ENCODE measurements at places on chromosomes 2 and 18.

GRCh38 chr2:54065411-54065810, 50.0 kb upstream of the ACYP2 start:
- DNase-seq, result peak; percentile 80

GRCh38 chr2:47265158-47265557, 110.0 kb upstream of the STPG4 start:
- DNase-seq, result no peak

- DNase-seq, result no peak
Observed at GRCh38 chr2:112134120-112134519, 4.1 kb upstream of the FBLN7 start.

DNA sequence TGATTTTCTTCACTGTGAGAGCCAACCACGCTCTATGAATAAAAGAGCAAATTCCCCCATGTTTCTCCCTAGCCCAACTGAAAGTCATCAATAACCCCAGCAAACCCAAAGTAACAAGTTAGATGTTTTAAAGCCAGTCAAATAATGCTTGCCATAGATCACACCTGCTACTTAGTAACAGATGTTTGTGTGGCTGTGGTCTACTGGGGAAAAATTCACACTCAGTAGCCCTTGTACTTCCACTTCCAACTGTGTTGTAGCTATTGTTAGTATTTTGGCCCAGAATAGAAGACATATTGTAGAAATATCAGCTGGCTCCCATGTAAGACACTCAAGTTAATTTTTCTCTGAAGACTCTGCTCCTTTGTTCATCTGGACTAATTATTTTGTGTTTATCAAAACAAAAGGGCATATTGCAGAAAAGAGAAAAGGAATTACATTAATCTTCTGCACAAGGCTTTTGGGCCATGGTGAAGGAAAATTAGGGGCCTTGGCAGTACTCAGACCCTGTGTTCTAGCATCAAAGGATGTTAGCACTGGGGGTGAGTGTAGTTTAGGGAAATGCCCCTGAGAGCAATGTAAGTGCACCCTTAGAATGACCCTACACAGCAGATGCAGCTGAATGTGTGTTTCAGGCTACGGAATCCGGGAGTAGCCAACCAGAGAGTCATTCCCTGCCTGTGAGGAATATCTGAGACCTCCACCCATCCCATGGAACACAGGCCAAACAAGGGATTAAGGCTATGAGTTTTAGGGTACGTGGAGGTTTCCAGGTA, 521.9 kb downstream of the EPHA4 start:
- no peak for DNase-seq

GRCh38 chr18:59114160-59114559, 25.5 kb upstream of the SEC11C start:
- no peak for DNase-seq

- DNase-seq, result no peak
Observed at GRCh38 chr2:196149948-196150347, 21.4 kb downstream of the STK17B start.

- no peak for DNase-seq
Observed at GRCh38 chr2:201130524-201131186, 14.7 kb downstream of the CFLAR start.

DNA sequence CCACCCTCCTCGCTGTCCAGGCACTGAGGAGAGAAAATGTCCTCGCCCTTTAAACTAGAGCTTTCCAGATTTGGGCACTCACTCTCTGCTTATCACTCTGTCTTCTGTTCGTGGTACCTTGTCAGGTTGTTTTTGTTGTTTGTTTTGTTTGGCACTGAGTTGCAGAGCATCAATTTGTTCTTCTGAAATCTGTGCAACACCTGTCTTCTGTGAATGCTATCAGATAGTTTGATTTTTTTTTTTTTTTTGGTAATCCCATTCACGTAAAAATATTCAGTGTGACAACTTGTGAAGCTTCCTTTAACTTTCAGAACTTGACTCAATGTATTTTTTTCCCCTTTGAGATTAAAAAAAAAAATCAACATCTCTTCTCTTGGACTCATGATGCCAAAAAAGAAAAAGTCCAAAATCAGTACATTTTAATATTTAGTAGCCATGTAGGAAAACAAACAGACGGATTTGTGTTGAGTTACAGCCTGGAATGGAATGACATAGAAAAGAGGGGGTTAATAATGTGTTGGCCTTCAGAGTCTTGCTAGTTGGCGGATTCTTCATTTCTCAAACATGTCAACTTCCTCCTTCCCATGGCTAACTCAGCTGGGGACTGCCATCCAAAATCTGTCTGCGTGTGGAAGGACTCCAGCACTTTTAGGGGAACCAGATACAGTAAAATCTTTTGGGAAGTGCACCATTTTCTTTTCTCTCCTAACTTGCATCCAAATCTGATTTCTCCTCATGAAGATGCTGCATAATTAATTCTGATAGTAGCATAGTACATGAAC, 1.6 kb downstream of the TMEM178A start:
- DNase-seq, result no peak

GRCh38 chr2:165470361-165470760, 863 bp downstream of the CSRNP3 start:
- DNase-seq, result no peak

DNA sequence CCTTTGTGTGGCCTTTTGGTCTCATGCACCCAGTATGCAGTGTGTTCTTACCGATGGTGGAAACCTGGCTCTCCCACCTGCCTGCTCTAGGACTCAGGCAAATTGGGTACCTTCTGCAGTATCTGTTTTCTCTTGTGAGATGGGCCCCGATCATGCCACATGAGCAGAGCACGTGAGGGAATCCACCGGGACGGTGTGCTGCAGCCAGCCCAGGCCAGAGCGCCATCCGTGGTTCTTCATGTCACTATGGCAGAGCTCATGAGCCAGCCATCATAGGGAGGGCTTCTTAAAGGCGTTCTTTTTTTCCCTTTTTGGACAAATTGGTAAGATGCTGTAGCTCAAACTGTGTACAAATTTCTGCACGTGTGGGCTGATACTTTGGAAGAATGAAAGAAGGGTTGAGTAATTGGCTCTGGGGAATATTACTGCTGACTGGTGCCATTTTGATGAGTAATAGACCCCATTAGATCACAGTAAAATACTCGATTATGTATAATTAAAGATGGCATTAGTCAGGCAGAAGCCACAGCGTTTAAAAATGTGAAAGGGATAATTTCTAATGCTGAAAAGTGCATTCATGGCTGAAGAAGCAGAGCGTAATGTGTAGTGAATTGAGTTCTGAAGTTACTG, 19.2 kb downstream of the SH3RF3 start:
- DNase-seq, result no peak

DNA sequence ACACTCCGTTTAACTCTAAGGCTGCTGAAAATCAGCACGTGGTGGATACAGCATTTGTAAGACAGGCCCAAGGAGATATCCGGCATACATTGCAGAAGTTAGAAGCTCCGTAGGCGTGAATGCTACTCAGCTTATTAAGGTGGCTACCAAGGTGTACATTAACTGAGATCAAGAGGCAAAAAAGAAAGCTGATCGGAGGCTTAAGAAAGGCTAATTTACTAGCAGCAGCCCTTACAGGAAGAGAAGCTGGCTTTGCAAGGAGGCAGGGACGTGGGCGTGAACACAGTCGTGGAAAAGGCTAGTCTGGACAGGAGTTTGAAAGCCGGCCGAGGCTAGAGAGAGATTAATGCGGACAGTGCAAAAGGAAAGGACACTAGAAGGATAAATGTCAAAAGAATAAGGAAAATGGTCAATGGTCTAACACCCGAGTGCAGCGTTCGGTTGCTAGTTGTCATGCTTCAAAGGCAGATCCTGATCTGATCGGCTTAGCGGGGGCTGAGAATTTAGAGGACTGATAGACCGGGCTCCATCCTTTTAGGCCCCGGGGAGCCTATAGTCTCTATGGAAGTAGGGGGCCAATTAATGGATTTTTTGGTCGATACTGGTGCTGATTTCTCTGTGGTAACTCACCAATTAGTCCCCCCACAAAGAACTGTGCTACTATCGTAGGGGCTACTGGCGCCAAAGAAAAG, 45.6 kb upstream of the SELENOI start:
- DNase-seq, result no peak

- DNase-seq, result no peak
Observed at GRCh38 chr18:64659196-64659595, 510.3 kb upstream of the LINC00305 start.

- DNase-seq, result no peak
Observed at GRCh38 chr2:134133622-134134312, 120.1 kb upstream of the MGAT5 start.

DNA sequence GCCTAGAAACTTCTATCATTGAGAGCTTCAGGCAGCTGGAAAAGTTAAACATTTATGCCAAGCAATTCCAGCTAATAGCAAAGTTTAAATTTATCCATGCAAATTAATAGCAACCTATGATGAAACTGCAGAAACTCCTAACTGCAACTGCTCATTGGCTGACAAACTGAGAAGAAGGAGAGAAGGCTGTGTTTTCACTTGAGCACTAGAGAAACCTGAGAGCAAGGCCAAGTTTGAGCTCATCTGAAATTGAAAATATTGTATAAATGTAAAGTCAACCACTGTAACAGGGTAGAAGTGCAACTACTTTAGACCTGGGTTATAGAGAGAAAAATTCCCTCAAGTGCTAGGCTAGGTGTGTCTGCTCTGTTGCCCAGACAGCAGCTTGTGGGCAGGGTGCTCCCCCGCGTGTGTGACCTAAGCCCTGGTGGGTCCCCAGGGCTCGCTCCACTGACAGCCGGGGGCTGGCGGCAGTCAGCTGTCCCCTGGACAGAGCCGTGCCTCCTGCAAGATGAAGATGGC, 50.2 kb downstream of the CABYR start:
- DNase-seq, result no peak

GRCh38 chr2:158297120-158297519, 159.4 kb downstream of the CCDC148 start:
- DNase-seq, result no peak
